ENCODE measurements at places on chromosomes 6 and 20. TPM values are rescaled to one million over a fixed set of nuclear protein-coding genes. Genes with fewer than 3 reads are reported as not detected.

The SEL1L2 gene
- 2.2 TPM for total RNA-seq

The DEFB132 gene
- not detected for total RNA-seq

DNA sequence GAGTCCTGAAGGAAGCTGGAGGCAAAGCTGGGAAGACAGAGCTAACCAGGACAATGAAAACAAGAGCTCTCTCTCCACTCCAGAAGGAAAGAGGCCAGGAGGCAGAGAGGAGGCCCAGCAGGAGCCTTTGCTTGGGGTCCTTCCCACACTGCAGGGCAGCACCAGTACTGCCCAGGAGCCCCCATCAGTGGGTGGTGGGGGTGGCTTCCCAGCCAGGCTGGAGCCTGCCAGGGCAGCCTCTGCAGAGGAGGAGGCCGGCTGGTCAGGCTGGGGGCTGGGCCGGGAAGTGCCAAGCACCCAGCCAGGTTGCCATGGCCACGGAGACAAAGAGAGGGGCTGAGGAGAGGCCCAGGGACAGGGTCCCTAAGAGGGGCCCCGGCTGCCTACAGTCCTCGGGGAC lies 33.4 kb downstream of the PREX1 start:
- peaks cover 15% of the 10 kb centered on the region for H3K4me1 ChIP-seq
- peak; percentile 56 for DNase-seq
- H3K4me3 ChIP-seq: no peak overlapping the region
- H3K36me3 ChIP-seq: no peaks in the 10 kb centered on the region

DNA sequence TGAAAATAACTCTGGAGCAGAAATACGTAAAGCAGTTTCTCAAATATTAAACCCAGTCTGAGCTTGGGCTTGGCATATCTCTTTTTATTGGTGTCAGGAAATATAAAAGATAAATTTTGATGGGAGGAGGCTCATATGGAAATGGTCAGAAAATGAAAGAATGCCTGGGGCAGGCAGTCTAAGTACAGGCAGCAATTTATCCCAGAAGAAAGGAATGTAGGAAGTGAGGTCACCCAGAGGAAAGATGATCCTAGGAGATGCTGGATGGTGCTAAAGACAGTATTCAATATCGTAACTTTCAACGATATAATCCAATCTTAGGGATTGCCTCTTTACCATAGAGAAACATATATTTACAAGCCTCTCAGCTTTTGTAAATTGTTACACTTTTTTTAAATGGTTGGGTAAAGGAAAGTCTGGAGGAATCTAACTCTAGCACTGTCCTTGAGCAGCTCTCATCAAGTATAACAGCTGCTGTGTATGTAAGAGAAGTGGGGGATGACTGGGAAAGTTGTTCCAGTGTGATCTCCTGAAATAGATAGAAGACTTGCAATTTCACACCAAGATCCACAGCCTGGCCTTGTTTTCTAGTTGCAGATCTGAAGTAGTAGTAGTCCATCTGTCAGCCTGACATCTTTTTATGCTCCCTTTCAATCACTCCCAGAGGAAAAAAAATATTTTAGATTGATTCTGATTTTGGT lies 256.9 kb upstream of the SASH1 start:
- H3K27ac ChIP-seq: no peak overlapping the region
- H3K4me1 ChIP-seq: no peaks in the 10 kb centered on the region
- DNase-seq: no peak
- H3K4me3 ChIP-seq: no peak overlapping the region
